ENCODE measurements at places on chromosomes 4 and X.

- no peak for DNase-seq
Observed at GRCh38 chr4:85928775-85929591, 430.9 kb downstream of the MAPK10 start.

DNA sequence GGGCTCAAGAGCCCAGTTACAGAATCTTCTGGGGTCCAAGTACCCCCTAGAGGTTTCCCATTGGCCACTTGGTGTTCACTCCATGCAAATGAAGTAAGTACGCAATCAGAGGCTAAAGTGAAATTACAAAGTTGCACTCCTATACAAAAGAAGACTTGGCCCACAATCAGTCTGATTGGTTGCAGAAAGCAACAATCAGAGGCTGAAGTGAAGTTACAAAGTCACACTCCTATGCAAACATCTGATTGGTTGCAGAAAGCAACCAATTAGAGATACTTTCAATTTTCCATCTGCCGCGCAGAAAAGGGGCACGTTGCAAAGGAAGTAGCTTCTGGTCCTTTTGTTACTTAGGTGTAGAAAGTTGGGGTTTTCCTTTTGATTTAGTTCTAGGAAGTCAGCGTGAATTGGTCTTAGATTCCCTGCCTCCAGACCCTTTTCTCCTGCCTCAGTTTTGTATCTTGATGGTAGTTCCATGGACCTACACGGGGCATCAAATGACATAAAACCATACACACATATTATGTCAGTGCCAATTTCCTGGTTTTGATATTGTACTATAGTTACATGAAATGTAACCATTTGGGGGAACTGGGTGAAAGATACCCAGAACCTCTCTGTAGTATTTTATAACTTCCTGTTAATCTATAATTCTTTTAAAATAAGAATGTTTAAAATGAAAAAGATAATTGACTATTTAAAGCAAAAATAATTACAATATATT is 12.4 kb upstream of the PIN4 start:
- no peak for DNase-seq

GRCh38 chr4:17203797-17204196 is 305.4 kb upstream of the LDB2 start:
- no peak for DNase-seq

DNA sequence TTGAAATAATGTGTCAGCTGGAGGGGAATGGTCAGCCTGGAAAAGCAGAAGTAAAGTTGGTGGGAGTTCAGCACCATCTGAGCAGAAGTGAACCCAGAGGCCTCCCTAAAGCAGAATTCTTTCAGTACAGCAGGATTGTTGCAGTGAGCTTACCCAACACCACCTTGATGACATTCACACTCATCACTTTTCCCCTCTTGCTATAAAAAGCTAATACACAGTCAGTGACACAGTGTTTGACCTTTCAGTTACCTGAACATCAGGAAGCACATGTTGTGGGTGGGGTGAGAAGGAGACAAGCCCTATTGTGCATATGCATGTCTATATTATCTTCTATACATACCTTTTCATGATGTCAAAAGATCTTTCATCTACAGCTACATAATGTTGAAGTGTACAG is 624.7 kb upstream of the ZFP42 start:
- DNase-seq = no peak

GRCh38 chr4:86338521-86338920 is 21.3 kb downstream of the MAPK10 start:
- no peak for DNase-seq

GRCh38 chrX:110210417-110211139 is 107.3 kb downstream of the AMMECR1 start:
- no peak for DNase-seq

GRCh38 chrX:141405853-141406492 is 163.7 kb upstream of the SPANXC start:
- no peak for DNase-seq
